Urothelium cell line (cell line): ENCODE measurements at places on chromosomes 5 and 9.

DNA sequence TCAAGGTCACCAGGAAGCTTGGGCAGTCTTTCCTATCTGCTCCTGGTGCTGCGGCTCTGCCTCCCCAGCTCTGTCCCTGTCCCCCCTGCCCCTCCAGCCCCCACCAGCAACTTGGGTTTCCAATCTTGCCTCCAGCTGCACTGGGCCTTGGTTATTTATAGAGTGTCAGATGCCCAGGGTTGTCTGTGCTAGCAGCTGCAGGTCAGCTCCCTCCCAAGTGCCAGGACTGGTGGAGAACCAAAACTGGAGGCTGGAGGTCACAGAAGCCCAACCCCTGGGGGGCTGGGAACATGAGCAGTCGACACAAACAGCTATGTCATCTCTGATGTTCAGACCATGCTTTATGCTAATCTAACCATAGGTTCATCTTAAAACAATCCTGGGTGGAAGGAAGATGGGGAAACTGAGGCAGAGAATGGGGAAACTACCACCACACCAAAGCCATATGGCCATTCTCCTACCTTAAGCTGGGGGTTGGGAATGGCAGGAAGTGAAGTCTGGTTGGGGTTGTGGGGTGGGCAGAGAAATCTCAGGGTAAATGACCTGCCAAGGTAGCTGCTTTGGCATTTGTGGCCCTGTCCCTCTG is 1.7 kb downstream of the TPM2 start:
- no peak for DNase-seq

DNA sequence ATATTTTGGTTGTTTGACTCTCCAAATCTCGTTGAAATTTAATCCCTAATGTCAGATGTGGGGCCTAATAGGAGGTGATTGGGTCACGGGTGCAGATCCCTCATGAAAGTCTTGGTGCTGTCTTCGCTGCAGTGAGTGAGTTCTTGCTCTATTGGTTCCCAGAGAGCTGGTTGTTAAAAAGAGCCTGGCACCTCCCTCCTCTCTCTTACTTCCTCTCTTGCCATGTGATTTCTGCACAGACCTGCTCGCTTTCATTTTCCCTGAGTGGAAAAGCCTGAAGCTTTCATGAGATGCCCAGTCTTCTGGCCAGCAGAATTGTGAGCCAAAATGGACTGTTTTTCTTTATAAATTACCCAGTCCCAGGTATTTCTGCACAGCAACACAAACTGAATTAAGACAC is 221.6 kb downstream of the MAT2B start:
- DNase-seq: no peak

DNA sequence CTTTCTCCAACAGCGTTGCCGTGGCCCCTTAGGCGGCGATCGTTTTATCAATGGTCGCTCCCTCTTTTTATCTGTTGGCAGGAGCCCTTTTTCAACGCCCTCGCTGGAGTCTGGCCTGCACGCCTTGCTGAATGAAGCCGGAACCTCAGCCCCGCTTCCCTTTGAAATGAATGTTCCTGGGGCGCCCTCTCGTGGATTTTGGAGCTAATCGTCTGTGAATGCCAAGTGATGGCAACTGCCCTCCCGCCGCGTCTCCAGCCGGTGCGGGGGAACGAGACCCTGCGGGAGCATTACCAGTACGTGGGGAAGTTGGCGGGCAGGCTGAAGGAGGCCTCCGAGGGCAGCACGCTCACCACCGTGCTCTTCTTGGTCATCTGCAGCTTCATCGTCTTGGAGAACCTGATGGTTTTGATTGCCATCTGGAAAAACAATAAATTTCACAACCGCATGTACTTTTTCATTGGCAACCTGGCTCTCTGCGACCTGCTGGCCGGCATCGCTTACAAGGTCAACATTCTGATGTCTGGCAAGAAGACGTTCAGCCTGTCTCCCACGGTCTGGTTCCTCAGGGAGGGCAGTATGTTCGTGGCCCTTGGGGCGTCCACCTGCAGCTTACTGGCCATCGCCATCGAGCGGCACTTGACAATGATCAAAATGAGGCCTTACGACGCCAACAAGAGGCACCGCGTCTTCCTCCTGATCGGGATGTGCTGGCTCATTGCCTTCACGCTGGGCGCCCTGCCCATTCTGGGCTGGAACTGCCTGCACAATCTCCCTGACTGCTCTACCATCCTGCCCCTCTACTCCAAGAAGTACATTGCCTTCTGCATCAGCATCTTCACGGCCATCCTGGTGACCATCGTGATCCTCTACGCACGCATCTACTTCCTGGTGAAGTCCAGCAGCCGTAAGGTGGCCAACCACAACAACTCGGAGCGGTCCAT is 10.0 kb downstream of the S1PR3 start:
- DNase-seq: peak; percentile 83

DNA sequence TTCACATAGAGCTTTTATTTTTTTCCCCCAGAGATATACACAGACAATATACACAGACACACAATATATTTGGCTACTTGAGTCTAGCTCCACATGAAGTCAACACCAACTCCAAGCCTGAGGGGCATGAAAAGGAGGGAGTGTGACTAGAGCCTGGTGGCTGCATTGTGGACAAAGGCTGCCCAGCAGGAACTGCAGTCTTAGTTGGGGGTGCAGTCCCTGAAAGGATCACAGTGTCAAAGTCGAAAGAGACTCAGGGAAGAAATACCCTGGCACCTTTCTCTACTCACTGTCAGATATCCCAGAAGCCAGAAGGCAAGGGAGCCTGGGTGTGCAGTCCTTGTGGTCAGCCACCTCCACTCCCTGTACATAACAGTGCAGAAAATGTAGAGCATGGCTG is 231.6 kb upstream of the RPS23 start:
- DNase-seq: no peak

- DNase-seq: no peak
Observed at GRCh38 chr9:9919174-9919775, 693.5 kb downstream of the PTPRD start.

DNA sequence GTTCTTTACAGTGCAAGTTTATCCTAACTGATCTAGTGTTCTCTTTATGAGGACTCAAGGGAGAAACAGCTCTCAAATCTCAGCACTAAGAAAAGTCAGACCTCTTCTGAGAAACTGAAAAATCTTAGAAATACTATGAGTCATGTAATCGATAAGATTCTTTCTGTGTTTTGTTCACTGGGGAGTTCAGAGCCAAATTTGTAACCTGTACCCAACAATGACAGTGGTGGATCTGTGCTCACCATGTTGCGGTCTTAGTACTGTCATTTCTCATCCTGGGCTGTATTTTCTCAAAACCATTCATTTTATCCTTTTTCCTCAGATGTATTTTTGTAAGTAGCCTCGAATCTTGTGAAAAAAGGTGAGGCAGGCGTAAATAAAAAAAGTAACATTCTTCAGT is 146.4 kb downstream of the ACER2 start:
- DNase-seq: no peak

GRCh38 chr5:119476341-119476740 is 24.0 kb downstream of the HSD17B4 start:
- DNase-seq: no peak

- DNase-seq: no peak
Observed at GRCh38 chr5:137016783-137017324, 482.3 kb downstream of the SPOCK1 start.

DNA sequence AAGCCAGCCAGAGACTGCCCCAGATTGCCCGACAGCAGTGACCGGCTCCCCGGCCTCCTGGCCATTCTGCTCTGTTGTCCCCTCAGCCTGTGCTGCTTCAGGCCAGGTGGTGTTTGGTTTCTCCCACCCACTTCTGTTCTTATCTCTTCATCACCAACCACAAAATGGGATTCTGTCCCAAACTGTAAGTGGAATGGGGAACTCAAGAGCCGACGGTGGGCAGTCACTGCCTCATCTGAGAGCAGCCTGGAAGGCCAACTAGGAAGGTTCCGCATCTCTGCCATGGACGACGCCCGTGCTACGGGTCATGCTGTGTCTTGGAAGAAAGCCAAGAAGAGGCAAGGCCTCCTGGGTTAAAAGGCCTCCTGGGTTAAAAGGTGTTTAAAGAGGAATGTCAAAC is 219.0 kb upstream of the PIK3R1 start:
- DNase-seq: no peak

- DNase-seq: peak; percentile 70
Observed at GRCh38 chr5:133552925-133553525, 59.3 kb downstream of the FSTL4 start.

DNA sequence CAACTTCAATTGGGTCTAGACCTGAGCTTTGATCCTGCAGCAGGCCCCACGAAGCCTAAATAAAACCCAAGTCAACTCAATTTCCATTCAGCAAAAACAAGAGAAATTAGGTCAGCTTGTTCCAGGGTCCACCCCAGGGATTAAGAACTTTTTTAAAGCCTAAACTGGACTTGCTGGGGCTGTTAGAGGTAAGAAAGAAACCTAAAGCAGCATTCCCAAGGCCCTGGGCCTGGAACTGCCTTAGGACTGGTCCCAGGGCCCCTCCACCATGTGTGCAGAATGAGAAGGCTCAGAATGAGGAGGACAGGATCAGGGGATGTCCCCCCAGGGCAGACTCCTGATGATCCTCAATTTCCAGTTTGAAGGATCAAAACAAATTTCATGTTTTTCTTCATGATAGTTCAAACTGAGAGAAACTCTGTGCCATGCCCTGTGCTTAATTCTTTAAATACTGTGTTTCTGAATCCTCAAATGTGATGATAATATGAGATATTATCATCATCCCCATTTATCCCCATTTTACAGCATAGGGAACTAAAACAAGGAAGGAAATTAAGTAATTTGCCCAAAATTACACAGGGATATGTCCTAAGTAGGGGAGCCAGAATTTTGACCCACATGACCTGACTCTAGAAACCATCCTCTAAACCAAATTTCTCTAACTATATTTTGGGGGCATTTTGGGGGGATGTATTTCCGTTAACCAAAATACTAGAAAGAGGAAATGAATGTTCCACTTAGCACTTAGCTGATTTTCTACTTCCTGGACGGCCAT is 64.5 kb downstream of the DENND1A start:
- DNase-seq: no peak

DNA sequence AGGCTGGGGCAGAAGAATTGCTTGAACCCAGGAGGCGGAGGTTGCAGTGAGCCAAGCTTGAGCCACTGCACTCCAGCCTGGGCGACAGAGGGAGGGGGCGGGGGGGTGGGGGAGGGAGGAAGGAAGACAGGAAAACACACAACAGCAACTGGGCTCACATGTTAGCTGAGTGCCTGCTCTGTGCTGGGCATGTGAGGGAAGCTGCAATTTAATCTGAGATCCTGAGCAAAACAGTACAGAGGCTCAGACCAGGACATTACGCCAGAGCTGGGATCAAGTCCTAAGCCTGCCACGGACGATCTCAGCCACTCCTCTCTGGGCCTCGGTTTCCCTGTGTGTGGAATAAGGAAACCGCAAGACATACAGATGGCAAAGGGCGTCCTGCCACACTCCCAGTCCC is 119.1 kb downstream of the VAV2 start:
- no peak for DNase-seq

- DNase-seq: peak; percentile 48
Observed at GRCh38 chr5:149452007-149452664, 73.0 kb upstream of the IL17B start.

GRCh38 chr9:129383561-129384490 is 205.8 kb upstream of the IER5L start:
- DNase-seq: no peak

DNA sequence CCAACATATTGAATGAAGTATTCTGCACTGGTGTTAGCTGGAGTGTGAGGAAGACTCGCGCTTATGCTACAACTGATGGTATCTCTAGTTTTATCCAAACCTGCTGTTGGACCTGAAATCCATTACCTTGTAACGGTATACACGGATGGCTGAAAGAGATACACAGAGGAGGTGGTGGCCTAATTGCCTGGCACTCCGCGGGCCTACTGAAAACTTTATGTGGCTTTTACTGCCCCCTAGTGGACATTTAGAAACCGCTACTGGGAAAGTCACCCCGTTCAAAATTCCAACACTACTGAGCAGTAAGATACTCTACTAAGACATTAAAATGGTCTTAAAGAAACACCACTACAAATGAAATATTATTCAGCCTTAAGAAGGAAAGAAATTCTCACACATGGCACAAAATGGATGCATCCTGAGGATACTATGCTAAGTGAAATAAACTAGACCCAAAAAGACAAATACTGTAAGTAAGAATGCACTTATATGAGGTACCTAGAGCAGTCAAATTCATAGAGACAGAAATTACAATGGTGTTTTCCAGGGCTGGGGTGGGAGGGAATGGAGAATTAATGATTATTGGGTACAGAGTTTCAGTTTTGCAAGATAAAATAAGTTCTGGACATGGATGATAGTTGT is 100.4 kb downstream of the TTLL11 start:
- peak; percentile 68 for DNase-seq

DNA sequence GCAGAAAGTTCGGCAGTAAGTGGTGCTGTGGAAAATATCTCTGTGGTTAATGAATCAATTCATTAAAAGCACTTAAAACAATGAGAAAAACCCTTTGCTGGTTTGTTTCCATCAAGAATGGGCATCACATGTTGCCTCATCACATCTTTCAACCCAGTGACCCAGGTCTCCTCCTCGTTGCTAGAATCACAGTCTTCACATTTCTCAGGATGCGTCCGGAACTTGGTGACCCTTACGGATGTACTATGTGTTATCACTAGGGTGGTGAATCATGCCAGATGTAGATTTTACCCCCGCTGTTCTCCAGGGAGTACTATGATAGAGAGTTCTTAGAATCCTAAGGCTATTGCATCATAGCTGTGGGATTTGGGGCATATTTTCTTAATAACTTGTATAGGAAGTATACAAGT is 217.9 kb upstream of the KLF4 start:
- peak; percentile 44 for DNase-seq

- DNase-seq: peak; percentile 47
Observed at GRCh38 chr5:140148508-140148907, 22.8 kb downstream of the IGIP start.

DNA sequence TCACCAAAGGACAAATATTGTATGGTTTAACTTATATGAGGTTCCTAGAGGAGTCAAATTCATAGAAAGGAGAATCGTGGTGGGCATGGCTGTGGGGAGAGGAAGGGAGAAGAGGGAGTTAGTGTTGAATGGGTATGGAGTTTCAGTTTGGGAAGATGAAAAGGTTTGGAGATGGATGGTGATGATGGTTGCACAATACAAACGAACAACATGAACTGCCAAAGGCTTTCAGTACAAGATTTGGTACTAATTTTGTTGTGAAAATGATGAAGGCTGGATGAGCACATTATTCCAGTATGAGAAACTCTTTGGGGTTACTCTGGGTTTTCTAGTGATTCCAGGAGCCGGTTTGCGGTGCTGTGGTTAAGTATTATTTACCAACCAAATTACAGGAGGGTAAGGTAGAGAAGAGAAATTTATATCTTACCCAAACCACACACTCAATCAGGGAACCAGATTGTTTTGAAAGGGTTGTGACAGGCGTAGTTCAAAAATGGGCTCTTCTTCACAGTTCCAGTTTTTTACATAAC is 112.0 kb upstream of the TBC1D2 start:
- DNase-seq: no peak

GRCh38 chr9:122133263-122133983 is 26.2 kb downstream of the NDUFA8 start:
- no peak for DNase-seq

GRCh38 chr9:97310896-97311295 is 3.4 kb downstream of the CCDC180 start:
- no peak for DNase-seq

GRCh38 chr9:34866614-34867013 is 91.5 kb upstream of the PHF24 start:
- no peak for DNase-seq
